ENCODE measurements at places on chromosomes 12 and 14.
A peak's percentile ranks its signal among the peaks of the same experiment; 100 is the strongest.

- DNase-seq, result no peak
Measured at GRCh38 chr14:45947830-45948229, 694.8 kb upstream of the MIS18BP1 start.

- no peak for DNase-seq
Measured at GRCh38 chr14:71309756-71310155, 402.5 kb downstream of the PCNX1 start.

DNA sequence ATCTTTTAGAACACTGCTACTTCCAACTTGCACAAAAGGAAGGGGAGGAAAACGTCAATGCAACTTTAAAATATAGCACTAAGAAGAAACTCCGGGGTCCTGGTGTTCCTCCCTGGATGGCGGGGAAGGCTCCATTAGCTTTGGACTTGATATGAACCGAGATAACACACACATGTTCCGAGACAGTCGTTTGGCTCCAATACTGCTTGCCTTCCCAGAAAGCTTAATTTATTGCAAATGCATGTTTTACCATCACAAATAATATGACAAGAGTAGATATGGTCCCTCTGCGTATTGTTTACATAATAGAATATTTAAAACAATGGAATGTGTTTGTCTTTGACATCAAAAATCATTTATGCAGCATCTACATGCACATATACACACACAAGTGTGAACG, 87.6 kb upstream of the CLMN start:
- no peak for DNase-seq

DNA sequence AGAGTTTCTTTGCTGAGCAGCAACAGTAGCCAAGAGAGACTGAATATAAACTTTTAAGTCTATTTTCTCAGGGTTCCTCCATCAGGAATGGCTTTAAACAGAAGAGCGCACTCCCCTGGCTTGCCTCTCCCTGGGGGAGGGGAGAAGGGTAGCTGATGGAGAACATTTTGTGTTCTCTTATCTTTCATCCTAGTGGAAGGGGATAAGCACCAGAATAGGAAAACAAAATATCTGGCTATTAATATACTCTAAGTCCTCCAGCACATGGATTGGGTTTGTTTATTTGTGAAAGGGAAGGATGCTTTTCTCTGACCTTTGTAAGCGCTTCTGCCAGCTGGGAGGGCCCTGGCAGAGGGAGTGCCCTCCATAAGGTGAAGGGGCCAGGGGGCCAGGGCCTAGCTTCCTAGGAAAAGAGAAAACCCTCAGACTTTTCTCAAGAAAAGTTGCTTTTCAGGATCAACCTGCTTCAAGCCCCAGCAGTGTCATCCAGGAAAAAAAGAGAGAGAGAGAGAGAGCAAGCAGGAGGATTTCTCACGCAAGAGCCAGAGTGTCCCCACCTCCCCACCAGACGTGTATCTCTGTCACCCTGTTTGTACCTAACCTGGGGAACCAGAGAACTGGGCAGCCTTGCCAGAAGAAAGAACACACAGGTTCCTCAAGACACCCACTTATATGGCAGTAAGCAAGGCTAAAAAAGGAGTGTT, 34.3 kb upstream of the ATP2A2 start:
- DNase-seq, result no peak

DNA sequence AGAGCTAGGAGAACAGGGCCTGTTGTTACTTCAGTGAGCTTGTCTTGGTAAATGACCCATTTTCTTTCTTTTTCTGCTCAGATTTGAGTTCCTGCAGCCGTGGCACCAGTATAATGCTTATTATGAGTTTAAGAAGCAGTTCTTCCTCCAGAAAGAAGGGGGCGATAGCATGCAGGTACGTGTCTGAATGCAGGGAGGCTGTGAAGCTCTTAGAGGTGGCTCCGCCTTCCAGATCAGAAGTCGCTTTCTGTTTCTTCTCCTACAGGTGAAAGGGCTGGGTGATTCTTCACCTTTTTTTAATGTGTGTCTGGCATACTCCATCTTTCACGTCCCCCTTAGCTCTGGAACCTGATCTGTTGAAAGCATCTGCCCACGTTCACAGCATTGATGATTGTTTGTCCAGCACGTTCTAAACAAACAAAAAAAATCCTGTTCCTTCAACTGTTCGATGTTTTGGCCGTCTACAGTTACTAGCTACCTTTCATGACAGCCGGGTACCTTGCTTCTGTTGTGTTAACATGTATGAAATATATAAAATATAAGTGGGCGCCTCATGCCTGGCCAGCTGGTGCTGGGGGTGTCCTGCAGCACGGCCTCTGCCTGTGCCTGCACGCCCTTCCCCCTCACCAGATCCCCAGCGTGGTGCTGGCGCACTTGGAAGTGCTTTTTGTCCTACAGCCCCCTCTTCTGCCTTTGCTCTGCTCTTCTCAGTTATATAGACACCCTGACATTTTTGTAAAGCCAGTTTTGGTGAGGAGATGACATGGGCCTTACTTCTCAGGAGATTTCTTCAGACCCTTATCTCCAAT, 44.6 kb downstream of the SFSWAP start:
- DNase-seq, result no peak

DNA sequence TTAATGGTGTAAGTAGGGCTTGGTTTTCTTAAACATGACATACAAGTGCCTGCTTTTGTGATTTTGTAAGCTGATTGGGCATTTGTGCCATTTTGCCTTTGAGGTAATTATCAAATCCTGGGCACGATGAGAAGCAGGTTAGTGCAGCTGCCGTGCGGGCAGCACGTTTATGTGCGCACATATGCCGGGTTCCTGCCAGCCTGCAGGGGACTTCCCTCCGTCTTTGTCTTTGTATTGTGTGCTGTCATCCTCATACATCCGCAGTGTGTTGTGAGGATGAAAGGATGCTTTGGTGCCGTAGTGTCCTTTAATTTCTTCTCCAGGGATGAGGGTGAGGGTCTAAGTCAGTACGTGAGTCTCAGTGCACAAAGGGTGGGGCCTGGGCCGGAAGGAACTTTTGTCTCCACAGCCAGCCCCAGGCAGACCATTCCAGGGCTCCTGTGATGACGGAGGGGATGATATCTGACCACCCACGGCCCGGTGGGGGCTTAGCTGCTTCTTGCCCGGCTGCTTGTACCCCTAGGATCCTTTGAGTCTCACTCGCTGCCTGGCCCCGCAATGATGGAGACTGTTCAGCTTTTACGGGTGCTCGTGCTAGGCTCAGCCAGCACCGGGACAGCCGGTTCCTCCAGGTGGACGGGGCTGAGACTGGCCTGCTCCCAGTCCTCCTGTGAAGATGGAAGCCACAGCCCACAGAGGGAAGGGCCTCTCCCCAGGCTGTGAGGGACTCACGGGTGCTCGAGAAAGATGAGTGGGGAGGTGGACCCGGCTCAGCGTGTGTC, 54.6 kb downstream of the ADGRD1 start:
- no peak for DNase-seq

DNA sequence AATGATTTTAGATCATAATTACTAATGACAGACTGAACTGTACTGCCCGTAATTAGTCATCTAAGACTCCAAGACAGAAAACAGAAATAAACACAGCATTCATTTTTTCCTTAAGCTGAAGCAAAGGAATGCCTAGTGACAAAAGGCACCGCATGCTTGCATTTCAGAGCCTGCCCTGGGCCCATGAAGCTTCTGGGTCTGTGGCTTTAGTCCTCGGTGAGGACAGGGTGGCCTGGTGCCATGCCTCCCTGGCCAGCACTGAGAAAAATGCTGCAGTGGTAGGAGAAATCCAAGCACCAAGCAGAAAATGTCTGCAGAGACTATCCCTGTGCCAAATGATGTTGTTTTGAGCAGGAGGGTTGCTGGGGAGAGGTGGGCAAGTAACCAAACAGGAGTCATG, 171.6 kb downstream of the CALM1 start:
- peak; percentile 75 for DNase-seq

GRCh38 chr12:12915656-12916055, 24.3 kb downstream of the GPRC5A start:
- no peak for DNase-seq

GRCh38 chr12:3361146-3361545, 129.9 kb upstream of the PRMT8 start:
- no peak for DNase-seq

DNA sequence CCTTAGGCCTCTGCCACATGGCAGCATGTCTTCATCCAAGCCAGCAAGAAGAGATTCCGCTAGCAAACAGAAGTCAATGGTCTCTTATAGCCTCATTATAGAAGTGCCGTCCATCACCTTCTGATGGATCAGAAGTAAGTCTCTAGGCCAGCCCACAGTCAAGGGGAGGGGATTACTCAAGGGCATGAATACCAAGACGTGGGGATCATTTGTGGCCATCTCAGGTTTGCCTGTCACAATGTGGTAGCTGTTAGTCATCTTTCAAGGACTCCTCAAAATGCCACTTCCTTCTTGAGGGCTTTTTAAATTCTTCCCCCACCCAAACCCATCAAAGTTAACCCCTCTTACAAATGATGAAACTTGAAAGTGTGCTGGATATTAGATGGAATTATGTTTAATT, 8.1 kb upstream of the ADCY6 start:
- DNase-seq, result no peak

DNA sequence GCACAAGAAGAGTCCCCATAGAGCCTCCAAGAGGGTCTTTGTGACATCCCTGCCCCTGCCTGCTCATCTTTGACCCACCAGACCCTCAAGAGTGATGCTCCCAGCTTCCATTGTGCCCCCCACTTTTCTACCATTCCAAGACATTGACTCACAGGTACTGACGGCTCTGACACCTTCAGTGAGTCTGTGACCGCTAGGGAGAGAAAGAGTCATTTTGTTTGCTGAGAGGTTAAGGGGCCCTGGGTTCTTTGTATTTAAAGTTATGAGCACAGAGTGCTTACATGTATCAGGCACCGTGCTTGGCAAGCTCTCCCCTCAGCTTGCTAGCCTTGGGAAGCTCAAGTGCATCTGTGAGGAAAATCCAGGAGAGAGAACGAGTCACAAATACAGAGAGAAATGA, 7.1 kb upstream of the KRT82 start:
- no peak for DNase-seq
